ENCODE measurements at places on chromosomes 2 and 18.

- DNase-seq, result no peak
Measured at GRCh38 chr2:198928026-198928425, 529.7 kb downstream of the SATB2 start.

GRCh38 chr2:226738821-226739544 lies 60.6 kb downstream of the IRS1 start:
- DNase-seq, result no peak

DNA sequence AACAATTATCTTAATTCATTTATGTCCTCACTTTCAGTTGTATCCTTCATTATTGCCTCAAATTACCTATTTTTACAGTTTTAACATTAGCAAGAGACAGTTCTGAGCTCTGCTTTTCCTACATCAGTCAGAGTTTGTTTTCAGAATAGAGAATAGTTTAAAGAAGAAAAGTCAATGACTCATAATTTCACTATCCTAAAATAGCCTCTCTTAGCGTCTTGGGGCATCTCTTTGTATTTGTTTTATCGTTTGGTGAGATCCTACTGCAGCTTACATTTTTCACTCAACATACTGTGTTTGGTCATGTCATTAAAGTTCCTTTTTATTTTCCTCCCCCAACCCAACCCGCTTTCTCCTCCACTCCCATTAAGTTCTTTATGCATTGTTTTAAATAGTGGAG lies 3.8 kb downstream of the SEC11C start:
- no peak for DNase-seq

DNA sequence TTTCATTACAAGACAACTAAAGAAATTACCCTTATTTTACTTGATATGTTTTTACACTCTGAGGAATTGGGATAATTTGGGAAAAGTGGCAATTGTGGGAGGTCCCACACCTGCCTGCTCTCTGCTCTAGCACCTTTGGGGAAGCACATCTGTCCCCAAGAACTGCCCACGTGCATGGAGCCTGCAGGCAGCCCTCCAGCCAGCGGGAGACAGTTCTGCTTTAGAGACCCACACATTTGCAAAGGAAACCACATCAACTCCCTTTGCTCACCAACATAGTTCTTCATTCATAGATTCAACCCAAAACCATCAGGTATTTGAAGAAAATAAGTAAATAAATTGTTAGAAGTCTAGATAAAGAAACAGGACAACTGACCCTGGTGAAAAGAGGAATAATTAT lies 239.9 kb upstream of the ID2 start:
- DNase-seq, result no peak

- no peak for DNase-seq
Measured at GRCh38 chr2:28754321-28754720, 2.7 kb downstream of the PPP1CB start.

GRCh38 chr18:40292985-40293710 lies 1661.9 kb upstream of the PIK3C3 start:
- no peak for DNase-seq

All from ACHN (cell line).